Occipital lobe (tissue), 3 donors: ENCODE measurements at places on chromosomes 6 and 20. TPM values are rescaled to one million over a fixed set of nuclear protein-coding genes. Genes with fewer than 3 reads are reported as not detected.

The HLA-DQB2 gene
- total RNA-seq = not detected

The CST9 gene
- not detected for total RNA-seq

The HCRTR2 gene
- 14.3 TPM for total RNA-seq

The LY6G6D gene
- total RNA-seq = not detected

The TFAP2D gene
- 0.47 TPM for total RNA-seq

The LYRM2 gene
- 31.2 TPM for total RNA-seq

The DUSP15 gene
- total RNA-seq = 3.0 TPM

The PHACTR3 gene
- 42.1 TPM for total RNA-seq

The ABCF1 gene
- 17.5 TPM for total RNA-seq

The ARID1B gene
- 95.8 TPM for total RNA-seq

The B3GALT4 gene
- total RNA-seq = 12.5 TPM

The TRIM10 gene
- total RNA-seq = 0.31 TPM
